ENCODE measurements at places on chromosomes 6 and 20.

DNA sequence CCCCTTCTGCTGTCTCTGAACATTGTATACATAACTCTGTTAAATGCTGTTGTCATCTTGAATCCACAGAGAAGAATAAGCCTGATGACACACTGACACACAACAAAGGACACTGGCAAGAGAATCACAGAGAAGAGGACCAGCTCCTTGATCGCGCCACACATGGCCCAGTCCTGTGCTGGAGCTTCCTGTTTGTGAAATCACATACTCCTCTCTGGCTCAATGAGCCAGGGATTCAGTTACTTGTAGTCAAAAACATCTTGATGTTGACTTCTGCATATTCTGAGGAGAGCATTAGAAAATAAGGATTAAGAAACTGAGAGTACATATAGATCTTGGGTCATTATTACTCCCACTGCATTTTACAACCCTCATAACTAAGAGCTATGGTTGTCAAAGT is 100.1 kb downstream of the EPB41L2 start:
- no peak for DNase-seq

DNA sequence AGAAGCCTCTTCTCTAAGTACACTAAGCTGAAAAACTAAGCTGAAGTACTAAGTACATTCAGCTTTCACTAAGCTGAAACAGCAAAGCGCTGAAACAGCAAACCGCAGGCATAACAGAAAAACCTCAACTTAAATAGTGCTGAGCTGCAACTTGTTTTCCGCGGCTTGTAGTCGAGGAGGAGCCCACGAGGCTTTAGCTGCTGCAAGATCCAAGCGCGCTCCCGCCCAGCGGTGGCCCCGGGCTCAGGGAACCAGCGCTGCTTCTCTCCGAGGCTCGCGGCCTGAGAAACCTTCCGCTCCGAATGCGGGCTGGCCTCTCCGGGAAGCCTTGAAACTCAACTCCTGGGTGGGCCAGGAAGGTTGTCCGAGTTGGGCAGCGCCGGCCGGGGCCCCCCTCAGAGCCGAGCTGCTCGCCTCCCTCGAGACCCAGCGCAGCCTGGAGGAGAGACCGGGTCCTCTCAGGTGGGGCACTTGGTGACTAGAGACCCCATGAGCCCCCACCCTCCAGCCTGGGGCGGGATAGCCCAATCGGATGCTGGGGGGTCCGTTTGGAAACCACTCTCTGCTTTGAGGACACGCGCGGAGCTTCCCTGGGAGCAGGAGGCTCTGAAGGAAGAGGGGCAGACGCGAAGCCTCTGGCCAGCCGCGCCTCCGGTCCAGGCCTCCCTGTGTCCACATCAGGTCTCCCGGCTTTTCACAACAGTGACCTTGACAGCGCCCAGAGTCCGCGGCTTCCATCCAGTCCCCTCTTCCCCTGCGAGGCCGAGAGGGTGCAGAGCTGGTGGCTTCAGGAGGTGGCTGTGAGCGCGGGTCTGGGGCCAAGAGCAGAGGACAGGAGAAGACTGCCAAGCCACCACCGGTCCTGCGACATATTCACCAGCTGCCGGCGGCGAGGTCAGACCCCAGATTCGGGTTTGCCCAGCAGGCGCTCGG is 38.1 kb upstream of the HLA-E start:
- peak; percentile 63 for DNase-seq

DNA sequence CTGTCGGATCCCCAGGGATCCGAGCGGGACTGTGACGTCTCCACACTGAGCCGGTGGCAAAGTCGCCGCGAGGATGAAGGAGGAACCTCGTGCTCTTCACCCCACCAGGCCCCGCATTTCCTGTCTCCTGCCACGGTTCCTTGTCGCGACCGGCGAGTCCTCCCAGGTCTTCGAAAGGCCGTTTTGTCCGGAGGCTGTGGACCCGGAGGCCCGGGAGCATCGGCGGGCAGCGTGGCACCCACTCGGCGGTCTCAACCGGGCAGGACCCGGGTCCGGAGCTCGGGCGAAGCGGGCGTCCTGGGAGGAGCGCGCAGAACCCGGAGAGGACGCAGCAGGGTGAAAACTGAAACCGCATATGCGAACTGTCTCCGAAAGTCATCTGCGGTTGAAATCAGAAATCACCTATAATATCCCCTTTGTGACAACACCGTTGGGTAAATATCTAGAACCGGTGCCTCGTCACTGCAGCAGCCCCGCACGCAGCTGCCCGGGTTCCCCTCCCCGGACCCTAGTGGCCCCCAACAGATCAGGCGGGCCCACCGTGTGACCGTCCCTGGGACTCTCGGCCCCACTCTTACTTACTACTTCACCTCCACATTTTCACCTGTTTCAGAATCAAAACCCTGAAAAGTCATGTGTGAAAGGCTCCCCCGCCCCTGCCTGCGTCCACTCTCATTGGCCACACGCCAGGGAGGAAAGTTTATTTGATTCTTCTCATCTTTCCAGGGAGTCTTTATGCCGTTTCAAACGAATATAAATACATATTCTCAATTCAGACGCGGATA is 3.1 kb upstream of the ULBP2 start:
- no peak for DNase-seq

DNA sequence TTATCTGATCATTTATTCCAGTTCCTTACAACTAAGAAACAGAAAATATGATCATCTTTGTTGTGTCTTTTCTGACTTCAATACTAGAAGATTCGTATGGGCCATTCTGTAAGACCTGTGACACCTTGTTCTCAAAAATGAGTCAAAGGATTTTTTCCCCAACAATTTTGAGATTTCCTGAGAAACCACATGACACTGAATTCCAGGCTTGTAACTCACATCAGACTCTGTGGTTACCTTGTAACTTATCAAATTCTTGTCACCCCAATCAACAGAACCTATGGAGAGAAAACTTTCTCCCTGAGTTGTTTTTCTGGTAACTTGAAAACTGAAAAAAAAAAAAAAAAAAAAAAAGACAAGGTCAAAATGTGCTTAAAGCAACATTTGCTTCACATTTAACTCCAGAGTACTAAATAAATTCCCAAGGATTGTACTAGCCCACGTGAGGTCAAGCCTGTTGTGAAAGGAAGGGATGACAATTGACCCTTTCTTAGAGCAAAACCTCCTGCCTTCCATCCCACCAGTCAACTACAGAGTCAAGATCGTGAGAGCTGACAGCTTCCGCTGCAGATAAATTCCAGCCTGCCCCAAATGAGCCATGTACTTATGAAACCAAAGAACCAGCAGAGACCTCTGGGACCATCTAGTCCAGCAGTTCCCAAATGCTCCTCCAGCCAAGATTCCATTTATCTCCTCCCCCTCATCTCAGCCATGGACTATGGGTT is 140.3 kb downstream of the TBX18 start:
- no peak for DNase-seq

- no peak for DNase-seq
Measured at GRCh38 chr6:143802833-143803565, 40.1 kb upstream of the LTV1 start.
